ENCODE measurements at places on chromosomes 5 and 9.

GRCh38 chr9:130542038-130542437 is 37.3 kb upstream of the FUBP3 start:
- no peak for DNase-seq

DNA sequence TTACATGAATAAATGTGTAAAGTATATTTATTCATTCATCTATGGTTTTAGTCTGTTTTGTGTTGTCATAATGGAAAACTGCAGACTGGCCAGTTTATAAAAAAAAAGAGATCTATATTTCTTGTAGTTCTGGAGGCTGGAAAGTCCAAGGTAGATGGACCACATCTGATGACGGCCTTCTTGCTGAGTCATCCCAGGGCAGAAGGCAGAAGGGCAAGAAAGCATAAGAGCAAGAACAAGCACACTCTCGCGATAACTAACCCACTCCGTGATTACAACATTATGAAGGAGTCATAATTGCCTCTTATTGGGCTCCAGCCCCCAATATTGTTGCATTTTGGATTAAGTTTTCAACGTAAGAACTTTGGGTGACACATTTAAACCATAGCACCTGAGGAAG is 180.4 kb upstream of the DAB2 start:
- DNase-seq: no peak

DNA sequence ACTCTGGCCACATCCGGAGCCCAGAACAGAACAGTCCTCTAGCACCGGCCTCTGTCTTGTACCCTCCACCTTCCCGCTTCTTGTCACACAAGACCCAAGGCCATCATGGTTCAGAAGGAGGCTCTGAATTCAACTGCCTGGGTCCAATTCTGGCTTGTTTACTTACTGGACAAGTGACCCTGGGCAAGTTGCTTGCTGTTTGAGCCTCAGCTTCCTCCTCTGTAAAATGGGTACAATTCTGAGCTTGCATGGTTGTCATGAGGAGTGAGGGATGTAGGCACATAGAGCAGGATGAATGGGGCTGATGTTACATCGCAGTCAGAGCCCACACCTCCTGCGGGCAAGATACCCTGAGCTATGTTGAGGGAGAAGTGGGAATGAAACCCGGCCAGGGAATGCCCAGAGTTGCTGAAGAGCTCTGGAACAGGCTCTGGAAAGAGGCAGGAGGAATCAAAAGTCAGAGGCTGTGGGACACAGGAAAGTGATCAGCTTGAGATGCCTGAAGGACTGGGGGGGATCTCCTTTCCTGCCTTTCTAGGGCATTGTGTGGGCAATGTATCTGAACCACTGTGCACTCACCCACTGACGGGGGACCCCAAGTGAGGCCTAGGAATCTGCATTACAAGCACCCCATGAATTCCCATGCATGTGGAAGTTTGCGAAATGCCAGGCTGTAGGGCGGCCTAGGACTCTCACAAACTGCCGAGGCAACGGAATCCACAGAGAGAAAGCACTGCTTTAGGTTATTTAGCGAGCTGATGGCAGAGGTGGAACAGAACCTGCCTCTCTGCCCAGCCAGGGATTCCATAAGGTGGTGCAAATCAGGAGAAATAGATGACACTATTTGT is 29.4 kb upstream of the IL17B start:
- no peak for DNase-seq

DNA sequence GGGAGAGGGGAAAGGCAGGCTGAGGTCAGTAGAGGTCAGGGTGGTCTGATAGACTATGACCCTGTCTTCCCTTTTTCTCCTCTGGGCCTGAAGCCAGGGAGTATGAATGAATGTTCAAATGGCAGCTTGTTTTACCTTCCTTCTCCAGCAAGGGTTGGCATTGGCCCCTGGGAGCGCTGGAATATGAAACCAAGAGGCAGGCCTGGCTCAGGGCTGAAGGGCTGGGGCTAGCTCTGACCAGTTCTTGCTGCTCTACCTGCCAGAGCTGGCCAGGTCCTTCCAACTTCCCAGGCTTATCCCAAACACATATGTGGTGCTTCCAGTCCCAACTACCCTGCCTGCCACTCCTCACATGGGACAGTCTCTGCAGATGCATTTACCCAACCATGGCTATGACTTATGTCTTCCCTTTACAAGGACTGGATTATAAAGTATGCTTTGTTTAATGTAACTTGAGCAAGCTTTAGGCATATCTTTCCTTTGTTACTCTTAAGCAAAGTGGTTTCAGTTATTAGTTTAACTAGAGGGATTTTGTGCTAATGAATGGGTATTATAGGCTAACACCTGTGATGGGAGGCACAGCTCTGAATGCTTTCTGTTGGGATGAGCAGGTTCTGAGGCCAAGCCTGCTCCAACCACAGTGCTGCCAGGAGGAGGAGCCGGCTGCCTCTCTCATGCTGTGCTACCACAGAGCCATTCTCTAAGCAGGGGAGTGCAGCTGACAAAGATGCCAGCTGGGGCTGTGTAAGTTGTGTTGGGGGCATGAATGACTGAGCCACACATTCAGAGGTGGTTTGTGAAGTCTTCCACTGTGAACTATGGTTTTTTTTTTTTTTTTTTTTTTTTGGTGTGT is 6.1 kb downstream of the CCNI2 start:
- no peak for DNase-seq

DNA sequence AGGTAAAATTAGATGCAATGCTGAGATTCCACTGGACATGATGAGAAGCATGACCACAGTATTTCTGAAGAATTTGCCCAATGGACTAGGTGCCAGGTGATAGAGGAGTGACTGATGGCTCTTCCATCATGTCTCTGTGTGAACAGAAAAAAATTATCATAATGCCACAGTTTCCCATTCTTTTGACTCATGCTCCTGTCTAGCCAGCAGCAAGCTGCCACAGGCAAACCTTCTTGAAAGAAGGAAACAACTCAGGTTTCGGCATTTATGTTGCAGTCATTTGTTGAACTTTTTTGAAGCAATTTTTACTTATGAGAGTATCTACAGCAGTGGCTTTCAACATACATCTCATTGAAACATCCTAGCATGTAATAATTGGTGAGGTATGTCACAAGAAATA is 284.8 kb upstream of the CD180 start:
- DNase-seq: no peak

GRCh38 chr5:174045470-174046025 is at the start of gene NSG2:
Gene NSG2 (plus strand): TSS chr5:174045706. CDS start chr5:174046756, 1,050 bp downstream.
- DNase-seq: no peak

GRCh38 chr5:145536133-145536532 is 299.0 kb downstream of the PRELID2 start:
- no peak for DNase-seq

DNA sequence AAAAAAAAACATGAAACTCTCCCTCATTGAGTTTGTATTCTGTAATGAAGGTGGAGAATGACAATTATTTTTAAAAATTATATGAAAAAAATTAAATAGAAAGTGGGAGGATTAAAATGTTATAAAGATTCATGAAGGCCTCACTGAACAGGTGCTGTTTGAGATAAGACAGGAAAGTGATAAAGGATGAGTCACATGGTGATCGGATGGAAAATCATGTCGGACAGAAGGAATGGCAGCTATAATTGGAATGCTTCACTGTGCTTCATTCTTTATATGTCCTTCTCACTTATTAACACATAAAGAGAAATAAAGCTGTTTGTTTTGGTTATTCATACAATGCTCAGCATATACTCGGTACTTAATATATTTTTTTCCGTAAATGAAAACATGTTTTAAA is 464.5 kb upstream of the RGMB start:
- no peak for DNase-seq

DNA sequence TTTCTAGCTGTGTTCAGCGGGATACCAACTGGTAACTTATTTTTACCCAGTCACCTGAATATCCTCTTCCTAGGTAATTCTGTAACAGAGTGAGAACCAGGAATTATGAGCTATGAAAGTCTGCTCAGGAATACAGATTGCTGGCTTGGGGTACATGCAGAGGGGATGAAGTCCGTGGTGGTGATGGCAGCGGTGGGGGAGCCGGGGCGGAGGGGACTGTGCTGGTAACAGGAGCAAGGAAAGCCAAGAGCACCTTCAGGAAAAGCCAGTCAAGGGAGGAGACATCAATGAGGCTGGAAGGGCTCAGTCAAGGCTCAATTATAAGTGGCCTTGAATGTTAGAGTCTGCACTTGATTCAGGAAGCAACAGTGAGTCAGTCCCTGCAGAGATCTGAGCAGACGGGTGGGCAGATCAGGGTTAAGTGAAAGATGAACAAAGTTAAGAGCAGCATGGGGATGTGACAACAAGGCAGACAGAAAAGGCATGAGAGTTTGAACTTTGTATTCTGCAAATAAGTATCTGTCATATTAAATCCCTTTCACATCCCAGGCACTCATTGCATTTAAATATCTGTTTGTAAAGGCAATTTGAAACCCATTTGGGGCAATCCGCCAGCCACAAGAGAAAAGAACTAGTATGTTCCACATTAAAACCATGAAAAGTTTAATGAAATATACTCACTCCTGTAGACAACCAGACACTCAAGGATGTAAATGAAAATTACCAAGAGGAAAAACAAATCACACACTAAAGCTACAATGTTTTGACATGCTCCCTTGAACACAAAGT is 101.2 kb downstream of the TTC39B start:
- no peak for DNase-seq

GRCh38 chr9:121271368-121272341 is 3.7 kb downstream of the GSN start:
- no peak for DNase-seq

Measured in activated naive CD4-positive, alpha-beta T cell (primary cell).